SK-N-MC (cell line): ENCODE measurements at places on chromosomes 16 and 17.

GRCh38 chr16:69438465-69438864 is 14.0 kb downstream of the CYB5B start:
- no peak for DNase-seq

DNA sequence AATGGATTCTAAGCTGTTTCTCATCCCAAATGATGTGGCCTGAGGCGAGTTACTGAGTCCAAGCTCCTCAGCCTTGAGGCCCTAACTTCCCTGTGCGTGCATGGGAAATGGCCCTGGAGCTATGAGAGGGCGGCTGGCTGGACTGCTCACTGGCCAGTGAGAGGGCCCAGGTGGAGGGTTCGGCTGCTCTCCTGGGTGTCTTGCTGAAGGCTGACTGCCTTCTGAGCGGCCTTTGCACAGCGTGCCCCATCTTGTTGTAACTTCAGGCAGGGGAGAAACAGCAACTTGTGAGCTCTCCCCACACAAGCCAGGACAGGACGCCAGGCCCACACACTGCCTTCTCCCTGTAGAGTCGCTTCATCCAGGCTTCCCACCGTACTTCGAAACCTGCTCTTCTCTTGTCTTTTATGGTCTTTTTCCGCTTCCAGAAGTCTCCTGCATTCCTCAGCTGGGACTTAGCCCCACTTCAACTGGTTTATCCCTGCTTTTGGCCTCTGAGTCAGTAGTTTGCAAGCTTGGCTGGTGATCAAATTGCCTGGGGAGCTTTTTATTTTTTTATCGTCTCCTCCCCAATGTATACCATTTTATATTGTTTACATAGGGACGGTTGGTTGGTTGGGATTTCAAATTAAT is 13.3 kb downstream of the CDH3 start:
- peak; percentile 87 for DNase-seq

DNA sequence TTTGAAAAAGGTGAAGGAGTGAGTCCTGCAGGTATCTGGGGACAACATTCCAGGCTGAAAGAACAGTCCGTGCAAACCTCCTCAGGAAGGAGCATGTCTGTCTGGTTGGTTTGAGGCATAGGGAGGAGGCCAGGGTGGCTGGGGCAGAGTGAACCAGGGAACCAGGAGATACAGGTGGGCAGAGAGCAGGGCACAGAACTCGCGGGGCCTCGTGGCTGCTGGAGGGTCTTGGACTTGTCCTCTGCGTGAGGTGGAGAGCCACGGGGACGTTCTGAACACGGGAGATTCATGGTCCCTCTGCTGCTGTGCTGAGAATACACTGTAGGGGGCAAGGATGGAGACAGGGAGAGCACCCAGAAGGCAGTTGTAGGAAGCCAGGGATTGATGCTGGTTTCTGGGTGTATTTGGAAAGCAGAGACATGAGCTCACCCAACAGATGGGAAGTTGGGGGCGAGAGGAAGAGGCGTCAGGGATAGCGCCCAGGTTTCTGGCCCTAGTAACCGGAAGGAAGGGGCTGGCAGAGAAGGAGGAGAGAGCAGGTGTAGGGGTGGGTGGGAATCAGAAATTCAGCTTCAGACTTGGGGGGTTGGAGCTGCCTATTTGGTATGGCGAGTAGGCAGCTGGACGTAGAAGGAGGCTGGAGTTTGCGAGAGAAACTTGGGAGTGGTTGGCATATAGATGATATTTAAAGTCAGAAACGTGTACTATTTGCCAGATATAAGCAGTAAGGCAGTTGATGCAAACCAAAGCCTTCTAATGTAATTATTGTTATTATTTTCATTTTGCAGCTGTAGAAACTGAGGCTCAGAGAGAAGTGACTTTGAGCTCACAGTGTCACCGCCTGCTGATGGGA is at the start of gene CCL17:
CCL17 (plus strand) TSS at position 803 of the 853 bp plus-strand sequence. CDS start 9,166 bp downstream, outside the sequence.
- DNase-seq: no peak

DNA sequence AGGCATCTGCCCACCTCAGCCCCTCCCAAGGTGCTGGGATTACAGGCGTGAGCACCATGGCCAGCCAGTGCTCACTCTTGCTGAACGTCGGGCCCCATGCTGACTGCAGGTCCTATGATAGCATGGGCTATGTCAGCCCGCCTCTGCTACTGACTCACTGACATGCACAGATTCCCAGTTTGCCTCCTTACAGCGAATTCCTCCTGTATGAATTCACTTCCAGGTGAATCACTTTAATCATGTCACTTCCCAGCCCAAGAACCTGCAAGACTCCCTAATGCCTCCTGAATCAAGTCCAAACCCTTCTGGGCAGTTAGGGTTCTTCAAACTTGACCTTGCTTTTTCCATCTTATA is 16.1 kb upstream of the UBTF start:
- no peak for DNase-seq

- DNase-seq: no peak
These were observed 5.0 kb downstream of the PRSS27 start for GRCh38 chr16:2715064-2715463.

DNA sequence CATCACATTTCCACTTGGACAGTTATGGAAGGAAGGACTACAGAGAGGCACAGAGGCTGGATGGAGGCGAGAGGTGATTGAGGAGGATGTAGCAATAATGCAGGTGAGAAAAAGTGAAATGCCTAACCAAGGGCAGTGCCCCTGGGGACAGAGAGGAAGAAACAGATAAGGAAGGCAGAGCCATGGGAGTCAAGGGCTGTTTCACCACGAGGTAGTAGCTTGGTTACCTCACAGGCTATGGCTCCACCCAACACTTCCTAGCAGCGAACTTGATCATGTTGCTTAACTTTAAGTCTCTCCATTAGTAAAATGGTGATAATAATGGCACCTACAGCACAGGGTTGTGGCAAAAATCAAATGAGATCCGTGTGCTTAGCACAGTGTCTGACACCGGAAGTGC is 83.9 kb downstream of the YPEL2 start:
- no peak for DNase-seq

DNA sequence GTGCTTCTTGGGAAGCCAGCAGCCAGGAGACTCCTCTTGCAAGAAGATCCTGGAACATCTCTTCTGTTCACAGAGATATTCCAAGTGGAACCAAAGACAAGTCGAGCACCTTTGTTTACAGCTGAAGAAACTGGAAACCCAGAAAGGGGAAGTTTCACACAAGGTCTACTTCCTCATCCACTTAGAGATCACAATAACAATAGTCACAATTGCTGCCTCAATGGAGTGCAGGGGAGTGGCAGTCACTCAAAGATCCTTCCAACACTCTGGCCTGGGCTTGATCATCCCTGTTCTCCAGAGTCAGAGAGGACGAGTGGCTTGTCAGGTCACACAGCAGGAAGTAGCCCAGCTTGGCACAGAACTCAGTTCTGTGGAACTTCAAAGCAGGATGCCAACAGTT is 46.9 kb upstream of the SIAH1 start:
- no peak for DNase-seq

DNA sequence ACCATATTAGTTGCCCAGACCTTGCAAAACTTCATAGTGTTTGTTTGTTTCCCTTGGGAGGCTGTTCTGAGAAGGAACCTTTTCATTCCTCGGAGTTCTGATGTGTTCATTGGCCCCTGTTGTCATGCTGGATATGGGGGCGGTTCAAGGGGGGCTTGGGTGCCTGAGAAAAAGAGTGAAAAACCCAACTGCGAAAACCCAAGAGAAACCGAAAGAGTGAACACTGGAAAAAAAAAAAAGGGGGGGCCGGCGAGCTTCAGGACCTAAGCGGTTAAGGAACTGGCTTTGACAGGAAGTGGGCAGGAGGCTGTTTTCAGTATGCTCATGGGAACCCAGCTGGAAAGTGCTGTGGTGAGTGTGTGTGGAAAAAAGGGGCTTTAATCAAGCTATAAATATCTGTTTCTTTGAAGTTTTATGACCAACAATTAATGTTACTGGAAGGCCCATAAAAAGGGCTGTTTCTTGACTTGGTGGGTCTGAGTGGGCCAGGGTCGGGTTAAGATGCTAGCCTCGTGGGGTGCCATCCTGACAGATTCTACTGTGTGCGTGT is 510.7 kb downstream of the MAF start:
- DNase-seq: no peak

GRCh38 chr16:21117567-21117966 is 33.1 kb downstream of the DNAH3 start:
- DNase-seq: no peak

- no peak for DNase-seq
These were observed 33.1 kb upstream of the C16orf78 start for GRCh38 chr16:49340466-49340865.

DNA sequence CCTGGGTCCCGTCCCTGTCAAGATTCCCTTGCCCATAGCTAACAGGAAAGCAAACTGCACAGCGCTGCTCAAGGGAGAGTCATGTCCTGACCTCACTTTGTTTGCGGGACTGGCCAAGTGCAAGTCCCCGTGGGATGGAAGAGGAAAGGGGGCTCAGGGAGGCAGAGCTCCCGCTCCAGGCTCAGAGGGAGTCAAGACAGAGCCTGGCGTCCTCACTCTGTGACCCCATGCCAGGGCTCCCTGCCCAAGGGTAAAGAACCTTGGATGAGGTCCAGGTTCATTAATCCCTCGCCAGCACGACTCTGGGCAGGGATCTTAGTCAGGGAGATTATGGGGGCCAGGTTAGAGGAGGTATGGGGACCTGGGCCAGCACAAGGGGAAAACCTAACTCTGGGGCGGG is 51.5 kb upstream of the CBX4 start:
- no peak for DNase-seq

- DNase-seq: no peak
These were observed 119.0 kb upstream of the CDC42EP4 start for GRCh38 chr17:73430848-73431247.

- DNase-seq: no peak
These were observed 46.1 kb downstream of the ANKRD11 start for GRCh38 chr16:89444151-89444723.

DNA sequence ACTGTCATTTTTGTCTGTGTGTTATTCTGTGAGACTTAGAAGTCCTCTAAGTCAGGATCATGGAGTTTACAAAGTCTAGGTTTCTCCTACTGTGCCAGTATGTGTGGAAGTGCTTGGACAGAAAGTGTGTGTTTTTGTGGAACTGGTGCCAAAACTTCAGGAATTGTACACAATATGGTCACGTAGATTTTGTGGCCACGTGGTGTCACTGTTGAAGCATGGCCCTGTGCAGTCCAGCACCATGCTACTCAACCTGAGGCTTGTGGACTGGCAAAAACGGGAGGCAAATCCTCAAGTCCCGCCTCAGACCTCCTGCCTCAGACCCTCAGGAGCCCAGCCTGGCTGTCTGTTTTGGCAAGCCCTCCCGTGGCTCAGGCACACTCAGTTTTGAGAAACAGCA is 16.7 kb upstream of the ALKBH5 start:
- no peak for DNase-seq

GRCh38 chr16:1929578-1930337 is 11.5 kb upstream of the HS3ST6 start:
- DNase-seq: no peak

DNA sequence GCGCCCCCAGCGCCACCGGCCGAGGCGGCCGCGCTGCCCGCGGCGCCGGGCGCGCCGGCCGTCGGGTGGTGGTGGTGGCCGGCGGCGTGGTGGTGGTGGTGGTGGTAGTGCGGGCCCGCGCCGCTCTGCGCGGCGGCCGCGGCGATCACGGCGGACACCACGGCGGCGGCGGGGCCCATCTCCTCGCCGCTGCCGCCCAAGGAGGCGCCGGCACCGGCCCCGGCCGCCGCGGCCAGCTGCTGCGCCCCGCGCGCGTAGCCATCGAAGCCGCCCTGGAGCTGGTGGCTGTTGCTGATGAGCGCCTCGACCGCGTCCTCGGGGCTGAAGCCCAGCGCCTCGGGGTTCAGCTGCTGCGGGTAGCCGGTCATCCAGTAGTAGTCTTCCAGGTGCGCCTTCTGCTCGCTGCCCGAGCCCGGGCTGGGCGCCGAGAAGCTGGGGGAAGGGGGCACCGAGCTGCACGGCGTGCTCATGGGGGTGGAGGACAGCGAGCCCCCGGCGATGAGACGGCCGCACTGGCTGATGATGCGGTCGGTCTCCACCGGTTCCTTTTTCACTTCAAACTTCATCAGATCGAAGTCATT is 1.2 kb downstream of the MAF start:
- no peak for DNase-seq

DNA sequence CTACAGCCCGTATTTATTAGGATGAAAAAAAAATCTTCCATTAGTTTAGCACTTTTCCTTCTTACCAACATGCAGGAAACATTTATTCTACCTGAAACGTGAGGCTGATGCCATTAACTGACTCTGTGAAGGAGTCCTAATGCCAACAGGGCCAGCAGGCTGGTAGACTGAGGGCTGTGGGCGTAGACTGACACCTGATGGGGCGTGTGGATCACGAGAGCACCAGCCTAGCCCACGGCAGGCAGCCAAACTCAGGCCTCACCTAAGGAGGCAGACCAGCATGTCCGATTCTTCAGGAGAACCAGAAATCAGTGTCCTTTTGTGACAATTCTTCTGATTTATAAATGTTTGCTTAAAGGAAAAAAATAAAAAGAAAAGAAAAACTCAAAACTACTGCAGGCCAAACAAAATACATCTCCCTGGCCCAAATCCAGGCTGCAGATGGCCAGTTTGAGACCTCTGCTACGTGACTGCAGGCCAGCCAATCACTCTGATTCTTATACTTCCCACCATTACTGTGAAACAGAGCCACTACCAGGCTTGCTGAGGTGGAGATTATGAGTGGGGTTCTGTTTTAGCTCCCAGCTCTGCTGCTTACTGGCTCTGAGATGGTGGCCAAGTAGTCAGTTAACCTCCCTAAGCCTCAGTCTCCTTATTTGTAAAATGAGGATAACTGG is 66.5 kb downstream of the GNAO1 start:
- no peak for DNase-seq

DNA sequence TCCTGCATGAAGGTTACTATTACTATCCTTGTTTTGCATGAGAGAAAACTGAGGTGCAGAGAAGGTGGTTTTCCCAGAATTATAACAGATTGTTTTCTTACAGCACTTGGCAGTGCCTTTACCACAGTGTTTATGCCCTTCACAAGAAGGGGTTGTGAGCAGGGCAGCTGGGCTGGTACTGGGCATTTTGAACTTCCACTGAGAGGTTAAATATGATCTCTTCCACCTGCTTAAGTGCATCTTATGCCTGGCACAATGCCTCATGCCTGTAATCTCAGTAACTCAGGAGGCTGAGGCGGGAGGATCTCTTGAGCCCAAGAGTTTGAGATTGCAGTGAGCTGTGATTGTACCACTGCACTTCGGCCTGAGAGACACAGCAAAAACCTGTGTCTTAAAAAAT is 36.2 kb downstream of the NDE1 start:
- DNase-seq: no peak

DNA sequence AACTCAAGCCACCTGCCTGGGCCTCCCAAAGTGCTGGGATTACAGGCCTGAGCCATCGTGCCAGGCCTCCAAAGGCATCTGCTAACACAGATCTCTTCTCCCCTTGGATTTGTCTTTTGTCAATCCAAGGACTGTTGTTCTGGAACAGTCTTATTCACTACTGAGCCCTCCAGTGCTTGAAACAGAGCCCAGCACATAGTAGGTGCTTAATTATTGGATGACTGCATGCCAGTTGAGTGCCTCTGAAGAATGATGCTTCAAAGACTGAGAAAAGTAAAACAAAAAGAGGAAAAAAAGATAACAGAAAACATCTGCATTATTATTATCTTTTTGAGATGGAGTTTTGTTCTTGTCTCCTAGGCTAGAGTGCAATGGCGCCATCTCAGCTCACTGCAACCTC is 1.7 kb upstream of the CRISPLD2 start:
- DNase-seq: no peak

GRCh38 chr16:88511906-88512305 is 58.3 kb upstream of the ZC3H18 start:
- DNase-seq: no peak
